K562 (cell line): ENCODE measurements at places on chromosomes 7 and 10.

DNA sequence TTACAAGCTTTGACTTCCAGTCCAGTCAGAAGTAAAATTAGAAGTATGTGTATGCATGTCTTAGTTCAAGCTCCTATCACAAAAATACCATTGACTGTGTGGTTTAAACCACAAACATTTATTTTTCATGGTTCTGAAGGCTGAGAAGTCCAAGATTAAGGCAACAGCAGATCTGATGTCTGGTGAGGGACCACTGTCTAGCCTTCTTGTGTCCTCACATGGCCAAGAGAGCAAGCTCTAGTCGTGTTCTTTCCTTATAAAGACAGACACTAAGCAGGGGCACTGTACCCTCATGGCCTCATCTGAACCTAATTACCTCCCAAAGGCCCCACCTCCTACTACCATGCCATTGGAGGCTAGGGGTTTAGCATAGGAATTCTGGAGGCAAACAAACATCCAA lies 41.3 kb upstream of the ARL4A start:
- no peak for DNase-seq

GRCh38 chr7:45402480-45403218 lies 171.5 kb upstream of the ADCY1 start:
- DNase-seq = no peak

- DNase-seq = peak; percentile 26
Measured at GRCh38 chr7:80699045-80699638, 60.7 kb downstream of the CD36 start.

DNA sequence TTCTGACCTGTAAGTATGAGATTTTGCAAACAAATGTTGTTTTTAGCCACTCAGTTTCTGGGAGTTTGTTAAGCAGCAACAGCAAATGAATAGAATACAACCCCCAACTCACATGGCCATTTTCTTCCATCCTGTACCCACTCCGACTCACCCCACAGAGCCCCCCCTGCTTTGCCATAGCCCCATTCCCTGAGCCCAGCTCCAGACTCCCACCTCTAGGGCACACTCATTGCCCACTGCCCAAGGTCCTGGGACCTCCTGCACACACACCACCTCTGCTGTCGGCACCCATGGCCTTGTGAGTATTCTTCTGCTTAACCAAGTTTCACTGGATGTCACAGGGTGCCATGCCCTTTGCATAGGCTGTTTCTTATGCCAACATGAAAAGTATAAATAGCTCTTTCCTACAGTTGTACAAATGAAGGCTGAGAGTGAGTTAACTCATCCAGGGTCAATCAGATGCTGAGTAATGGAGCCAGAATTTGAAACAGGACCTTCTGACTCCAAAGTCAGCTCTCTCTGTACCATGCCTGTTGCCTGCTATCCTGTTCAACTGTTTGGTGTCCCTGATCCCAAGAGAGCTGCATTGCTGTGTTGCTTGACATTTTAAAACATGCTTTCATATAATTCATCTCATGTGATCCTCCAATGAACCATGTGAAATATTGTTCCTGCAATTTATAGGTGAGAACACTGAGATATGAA lies 367.8 kb upstream of the ZMIZ1 start:
- no peak for DNase-seq

- DNase-seq = no peak
Measured at GRCh38 chr7:1511444-1512422, 7.5 kb upstream of the INTS1 start.

GRCh38 chr10:120456143-120456625 lies 843 bp upstream of the PLPP4 start:
- no peak for DNase-seq

GRCh38 chr10:121070275-121071070 lies 219.3 kb downstream of the WDR11 start:
- peak; percentile 7 for DNase-seq

- DNase-seq = no peak
Measured at GRCh38 chr10:89278034-89278535, 23.8 kb upstream of the IFIT2 start.

DNA sequence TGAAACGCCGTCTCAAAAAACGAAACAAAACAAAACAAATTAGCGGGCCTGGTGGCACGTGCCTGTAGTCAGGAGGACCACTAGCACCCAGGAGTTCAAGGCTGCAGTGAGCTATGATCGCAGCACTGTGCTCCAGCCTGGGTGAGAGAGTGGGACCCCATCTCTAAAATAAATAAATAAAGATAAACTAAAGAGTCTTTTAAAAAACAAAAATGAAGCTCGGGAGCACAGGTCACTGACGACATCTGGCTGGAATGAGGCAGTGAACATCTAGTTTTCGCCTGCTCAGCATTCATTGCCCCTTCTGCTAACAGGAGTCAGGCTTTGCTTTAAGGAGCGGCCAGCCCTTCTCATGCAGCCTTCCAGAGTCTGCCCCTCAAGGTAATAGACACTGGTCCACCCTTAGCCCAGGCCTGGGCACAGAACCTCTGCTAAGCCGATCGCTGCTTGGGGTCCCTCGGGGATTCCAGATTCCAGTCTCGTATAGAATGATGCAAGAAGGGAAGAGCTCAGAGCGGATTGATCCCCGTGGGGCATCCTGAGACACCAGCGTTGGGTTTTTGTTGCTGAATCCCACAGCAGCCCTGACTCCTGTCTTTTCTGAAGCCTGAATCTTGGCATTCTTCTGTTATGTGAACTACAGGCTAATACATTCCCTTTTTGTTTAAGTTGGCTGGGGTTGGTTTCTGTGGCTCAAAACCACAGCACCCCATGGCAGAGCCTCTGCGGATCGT lies 14.2 kb upstream of the FOXK1 start:
- no peak for DNase-seq

- DNase-seq = no peak
Measured at GRCh38 chr10:75015442-75015841, 96.0 kb upstream of the SAMD8 start.

GRCh38 chr10:113524120-113524519 lies 28.7 kb upstream of the HABP2 start:
- peak; percentile 9 for DNase-seq

GRCh38 chr10:23238015-23238414 lies 45.9 kb downstream of the PTF1A start:
- no peak for DNase-seq

GRCh38 chr10:110460111-110460809 lies 37.4 kb upstream of the DUSP5 start:
- no peak for DNase-seq

GRCh38 chr7:21543528-21544302 lies 876 bp downstream of the DNAH11 start:
- no peak for DNase-seq

- no peak for DNase-seq
Measured at GRCh38 chr10:113754768-113755167, 3.3 kb downstream of the PLEKHS1 start.

GRCh38 chr10:103277713-103278536 lies 987 bp downstream of the INA start:
- DNase-seq = no peak

DNA sequence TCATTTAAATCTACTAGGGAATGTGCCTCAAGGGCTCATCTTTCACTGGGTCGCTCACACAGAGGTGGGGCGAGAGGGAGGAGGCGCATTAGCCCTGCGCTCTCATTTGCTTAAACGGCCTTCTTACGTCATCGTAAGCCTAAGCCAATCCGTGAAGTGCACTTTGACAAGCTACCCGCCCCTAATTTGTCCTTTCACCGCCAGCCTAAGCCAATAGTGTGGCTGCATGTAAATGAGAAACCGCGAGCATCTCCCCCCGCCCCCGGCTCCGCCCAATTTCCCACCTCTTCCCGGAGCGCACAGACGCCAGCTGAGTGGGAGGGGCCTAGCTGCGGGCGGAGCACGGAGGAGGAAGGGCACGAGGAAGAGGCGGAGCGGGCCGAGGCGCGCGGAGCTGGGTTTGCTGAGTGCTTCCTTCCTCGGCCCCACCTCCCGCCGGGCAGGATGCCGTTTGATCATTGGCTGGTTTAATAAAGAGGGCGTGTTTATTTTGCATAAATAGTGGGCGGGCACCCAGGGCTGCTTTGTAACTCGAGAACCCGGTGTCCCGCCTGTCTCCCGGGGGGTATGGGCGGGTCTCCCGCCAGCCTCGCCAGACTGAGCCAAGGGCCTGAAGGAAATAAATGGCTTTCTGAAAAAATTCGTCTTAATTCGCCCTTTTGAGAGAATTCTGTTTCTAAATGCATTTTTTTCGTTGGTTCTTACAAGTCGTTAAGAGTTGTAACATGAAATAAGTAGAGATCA lies 289.6 kb upstream of the NFE2L3 start:
- peak; percentile 96 for DNase-seq

DNA sequence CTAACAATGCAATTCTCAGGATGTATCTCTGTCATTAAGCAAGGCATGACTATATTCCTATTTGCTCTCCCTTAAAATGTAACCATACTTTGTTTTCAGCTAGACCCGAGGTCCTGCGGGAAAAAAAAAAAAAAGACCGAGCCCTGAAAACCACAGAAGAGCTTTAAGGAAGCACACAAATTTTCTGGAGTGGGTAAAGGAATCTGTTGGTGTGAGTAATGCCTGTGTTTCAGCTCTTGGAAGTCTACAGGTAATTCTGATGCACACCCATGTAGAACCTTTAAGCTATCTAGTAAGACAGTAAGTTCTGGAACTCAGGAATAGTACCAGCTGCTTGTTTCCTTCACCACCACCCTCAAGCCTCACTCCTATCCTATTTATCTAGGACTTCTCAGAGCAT lies 351.1 kb downstream of the PARD3 start:
- DNase-seq = no peak

DNA sequence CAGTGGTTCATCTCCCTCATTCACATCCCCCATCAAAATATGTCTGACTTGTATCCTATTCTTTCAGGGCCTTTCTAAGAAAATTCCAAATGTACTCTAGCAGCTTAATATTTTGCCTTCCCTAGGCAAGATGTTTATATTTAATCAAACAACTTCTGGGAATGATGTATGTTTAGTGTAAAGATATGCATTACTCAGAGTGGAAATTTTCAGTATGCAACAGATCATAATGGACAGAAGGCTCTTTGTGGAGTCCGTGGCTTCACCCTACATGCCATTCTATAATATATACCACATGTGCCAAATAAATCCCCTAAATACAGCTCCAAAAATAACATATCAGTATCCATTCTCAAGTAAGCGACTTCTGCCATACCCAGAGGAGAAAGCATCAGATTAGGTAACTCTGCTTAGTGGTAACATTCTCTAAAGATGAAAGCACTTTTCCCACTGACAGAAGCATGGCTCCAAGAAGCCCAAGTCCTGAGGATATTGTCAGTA lies 316.6 kb downstream of the KCNMA1 start:
- DNase-seq = no peak

- peak; percentile 89 for DNase-seq
Measured at GRCh38 chr10:84537447-84537931, 209.1 kb downstream of the CCSER2 start.

GRCh38 chr7:87833130-87833529 lies 43.0 kb downstream of the SLC25A40 start:
- no peak for DNase-seq

- DNase-seq = peak; percentile 85
Measured at GRCh38 chr7:30901856-30902255, 9.8 kb upstream of the AQP1 start.

DNA sequence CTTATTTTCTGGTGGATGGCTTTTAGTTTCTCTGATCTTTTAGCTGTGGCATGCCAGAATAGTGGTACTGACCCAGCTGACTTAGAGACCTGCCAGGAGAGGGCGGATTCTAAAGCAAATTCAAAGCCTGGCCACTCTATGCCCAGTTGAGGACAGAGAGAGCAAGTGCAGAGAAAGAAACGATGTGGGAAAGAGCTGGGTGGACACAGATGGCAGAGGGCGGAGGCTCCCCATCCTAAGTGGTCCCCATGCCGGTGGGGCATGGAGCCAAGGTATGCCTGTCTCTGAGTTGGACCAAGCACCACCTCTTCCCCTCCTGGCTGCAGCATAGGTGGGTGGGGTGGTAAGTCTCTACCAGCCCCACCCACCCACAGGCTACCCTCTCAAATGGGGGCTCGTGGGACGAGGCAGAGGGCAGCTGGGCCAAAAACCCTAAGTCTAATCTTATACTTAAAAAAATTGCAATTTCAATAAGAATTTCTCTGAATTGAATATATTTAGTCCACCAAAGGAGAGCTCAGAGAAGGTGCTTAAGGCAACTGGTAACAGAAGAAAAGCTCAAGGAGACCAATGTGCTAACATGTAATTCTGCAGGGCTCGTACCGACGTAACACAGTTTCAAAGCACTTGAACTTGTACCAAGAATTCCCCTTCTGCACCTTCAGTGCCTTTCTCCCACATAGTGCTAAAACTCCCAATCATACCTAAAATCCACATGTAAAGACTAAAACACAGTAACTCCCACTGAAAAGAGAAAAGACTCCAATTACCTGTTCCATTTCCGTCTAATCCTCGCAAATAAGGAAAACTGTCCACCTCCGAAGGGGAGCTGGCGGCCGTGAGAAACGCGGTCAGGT lies 85.7 kb upstream of the NMT2 start:
- no peak for DNase-seq

- DNase-seq = no peak
Measured at GRCh38 chr10:7152341-7152740, 258.5 kb downstream of the SFMBT2 start.

DNA sequence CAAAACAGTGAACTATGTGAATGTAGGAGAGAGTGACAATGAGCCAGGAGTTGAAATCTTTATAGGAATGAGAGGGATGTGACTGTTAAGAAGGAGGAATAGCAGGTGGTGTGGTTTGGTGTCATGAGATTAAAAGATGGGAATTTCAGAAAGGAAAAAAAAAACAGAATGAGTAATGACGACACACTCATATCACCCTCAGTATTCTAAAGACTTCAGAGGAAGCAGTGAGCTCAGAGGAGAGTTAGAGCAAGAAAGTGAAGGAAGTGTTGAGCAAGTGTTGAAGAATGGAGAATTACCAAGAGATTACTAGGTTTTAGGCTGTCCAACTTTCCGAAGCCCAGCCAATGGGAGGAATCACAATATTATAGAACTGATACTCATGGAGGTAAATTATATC lies 220.5 kb upstream of the HGF start:
- DNase-seq = no peak

DNA sequence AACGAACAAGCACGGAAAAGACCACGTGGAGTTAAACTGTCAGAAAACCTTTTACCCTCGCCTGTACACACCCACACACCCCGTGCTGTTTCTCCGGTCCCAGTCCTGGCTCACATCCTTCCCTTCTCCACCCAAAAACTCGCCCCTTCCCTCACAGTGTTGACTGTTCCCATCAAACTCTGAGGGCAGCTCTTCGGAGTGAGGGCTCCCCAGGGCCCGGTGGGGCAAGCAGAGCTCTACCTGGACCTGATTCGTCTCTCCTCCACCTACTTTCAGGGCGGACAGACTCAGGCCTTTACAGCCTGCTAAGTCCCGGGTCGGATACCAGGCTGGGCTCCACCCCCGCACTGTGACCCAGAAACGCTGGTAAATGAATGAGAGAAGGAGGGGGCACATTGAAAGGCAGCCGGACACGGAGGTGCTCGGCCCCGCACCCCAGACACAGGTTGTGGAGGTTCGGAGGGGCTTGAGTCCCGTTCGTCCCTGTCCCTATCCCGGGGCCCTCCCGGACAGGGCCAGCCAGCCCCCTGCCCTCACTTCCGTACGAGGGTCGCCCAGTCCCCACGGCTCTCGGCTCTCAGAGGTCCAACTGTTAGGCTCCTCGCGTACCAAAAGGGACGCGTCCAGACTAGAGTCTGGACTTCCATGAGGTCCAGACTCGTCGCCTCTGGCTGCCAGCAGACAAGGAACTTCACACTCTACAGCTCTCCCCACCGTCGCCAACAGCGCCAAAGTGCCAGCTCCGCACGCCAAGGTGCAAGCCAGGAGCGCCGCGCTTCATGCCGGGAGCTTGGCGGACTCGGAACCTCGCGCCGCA lies 31.7 kb upstream of the ASL start:
- peak; percentile 15 for DNase-seq
